Activated CD4-positive, alpha-beta memory T cell treated with anti-CD3 and anti-CD28 coated beads for 36 hours (primary cell): ENCODE measurements at places on chromosomes 3 and 15. TPM values are rescaled to one million over a fixed set of nuclear protein-coding genes. Genes with fewer than 3 reads are reported as not detected.

- peaks cover under 1% of the 10 kb centered on the region for H3K4me1 ChIP-seq
- H3K27me3 ChIP-seq, result peaks cover 18% of the 10 kb centered on the region
- no peak for DNase-seq
- H3K36me3 ChIP-seq, result no peaks in the 10 kb centered on the region
- no peak overlapping the region for H3K27ac ChIP-seq
Observed at GRCh38 chr3:126659915-126660886, 5.3 kb upstream of the TXNRD3 start.

GRCh38 chr15:77179541-77179998 lies 108.7 kb upstream of the TSPAN3 start:
- peaks cover 34% of the 10 kb centered on the region for H3K4me1 ChIP-seq
- no peak overlapping the region for H3K27ac ChIP-seq
- DNase-seq, result peak; percentile 16
- H3K4me3 ChIP-seq, result no peak overlapping the region
- no peaks in the 10 kb centered on the region for H3K36me3 ChIP-seq
- H3K27me3 ChIP-seq, result no peaks in the 10 kb centered on the region

DNA sequence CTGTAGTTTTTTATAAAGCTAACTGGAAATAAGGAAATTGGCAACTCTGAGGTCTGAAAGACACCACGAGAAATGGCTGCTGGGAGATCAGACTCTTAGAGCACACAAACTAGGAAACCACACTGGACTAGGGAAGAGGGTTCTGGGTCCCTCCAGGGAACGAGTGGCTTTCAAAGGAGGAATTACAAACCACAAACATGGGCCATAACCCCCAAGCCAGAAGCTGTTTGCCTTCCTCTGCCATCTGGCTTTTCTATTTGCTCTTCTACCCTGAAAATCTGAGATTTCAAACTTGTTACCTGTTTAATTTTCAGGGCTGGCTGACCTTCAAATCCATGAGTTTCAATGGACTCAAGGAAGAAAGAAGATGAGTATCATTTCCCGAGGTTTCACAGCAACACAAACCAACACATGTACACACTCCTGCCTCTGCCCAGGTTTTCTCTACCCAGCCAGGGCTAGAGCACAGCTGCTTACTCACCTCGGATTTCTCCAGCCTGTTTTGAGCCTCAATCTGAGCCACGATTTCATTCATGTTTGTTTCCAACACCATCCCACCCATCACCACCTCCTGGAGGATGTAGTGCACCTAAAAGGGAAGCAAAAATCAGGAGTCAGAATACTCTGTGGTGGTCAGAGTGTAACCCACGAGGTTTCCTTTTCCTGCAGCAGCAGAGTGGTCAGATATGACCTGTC lies 22.6 kb upstream of the ANPEP start:
- no peaks in the 10 kb centered on the region for H3K27me3 ChIP-seq
- H3K4me3 ChIP-seq, result no peak overlapping the region
- no peak overlapping the region for H3K27ac ChIP-seq

DNA sequence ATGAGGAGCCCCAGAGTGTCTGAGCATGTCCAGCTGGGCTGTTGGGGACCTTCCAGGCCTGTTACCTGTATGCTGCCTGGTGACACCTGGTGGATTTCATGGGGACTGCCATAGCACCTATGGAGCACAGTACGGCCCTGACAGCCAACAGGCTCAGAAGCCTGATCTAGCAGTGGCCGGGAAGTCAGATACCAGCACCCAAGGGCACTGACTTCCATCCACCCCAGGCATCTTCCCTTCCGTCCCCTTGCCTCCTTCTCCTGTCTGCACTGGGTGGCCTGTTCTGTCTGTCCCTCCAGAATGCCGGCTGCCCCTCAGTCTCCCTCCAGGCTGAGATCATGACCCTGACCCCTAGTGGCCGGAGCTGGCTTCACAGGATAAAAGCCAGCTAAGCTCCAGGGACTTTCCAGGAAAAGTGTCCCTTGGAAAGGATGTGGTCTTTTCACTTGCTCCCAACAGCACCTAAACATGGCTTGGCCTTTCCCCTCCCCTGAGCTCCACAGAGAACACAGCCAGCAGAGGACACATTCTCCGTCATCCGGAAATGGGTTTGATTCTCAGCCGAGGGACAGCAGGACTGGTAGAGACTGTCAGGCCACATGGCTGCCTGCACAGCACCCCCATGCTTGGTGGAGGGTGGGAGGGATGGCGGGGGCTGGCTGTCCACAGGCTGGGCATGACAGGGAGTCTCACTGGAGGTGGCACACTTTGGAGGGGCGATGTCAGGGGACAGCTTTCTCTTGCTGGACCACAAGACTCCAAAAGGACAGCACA lies 9.5 kb downstream of the RPS17 start:
- DNase-seq, result peak; percentile 78
- peaks cover 15% of the 10 kb centered on the region for H3K4me1 ChIP-seq
- H3K27ac ChIP-seq, result peak overlapping the region; percentile 76
- H3K4me3 ChIP-seq, result peak overlapping the region; percentile 31

DNA sequence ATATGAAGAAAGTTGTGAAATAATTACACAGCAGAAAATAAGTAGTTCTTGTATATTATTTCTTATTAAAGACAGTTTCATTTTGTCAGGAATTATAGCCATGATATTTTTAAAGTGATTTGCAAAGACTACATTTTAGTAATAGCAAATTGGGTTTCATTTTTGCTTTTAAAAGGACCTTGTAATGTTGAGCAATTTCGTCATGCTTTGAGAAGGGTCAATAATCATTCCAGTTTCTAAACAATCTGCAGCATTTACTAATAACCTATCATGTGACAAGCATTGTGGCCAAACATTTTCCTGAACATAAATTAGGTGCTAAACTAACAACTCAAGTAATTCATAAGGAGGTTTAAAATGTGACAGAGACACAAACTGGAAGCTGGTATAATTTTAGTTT lies 214.4 kb upstream of the CBLB start:
- no peak overlapping the region for H3K27ac ChIP-seq
- H3K4me1 ChIP-seq, result peaks cover 4% of the 10 kb centered on the region
- no peak for DNase-seq
- H3K36me3 ChIP-seq, result no peaks in the 10 kb centered on the region
- no peaks in the 10 kb centered on the region for H3K27me3 ChIP-seq

DNA sequence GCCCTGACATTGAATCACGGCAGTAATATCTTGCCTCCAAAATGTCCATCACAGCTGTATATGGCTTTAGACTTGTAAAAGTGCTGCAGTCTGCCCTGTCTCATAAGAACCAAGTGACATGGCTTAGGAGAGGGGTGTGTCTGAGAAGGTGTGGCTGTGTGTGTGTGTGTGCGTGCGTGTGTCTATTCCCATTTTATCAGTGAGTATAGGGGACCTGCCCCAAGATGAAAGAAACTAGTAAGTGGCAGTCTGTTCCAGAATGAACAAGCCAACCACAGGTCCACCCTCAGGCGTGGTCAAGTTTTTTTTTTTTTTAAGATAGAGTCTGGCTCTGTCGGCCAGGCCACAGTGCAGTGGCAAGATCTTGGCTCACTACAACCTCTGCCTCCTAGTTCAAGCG lies 5.6 kb upstream of the RHOV start:
- peaks cover 13% of the 10 kb centered on the region for H3K4me1 ChIP-seq
- DNase-seq, result no peak
- H3K27me3 ChIP-seq, result peaks cover under 1% of the 10 kb centered on the region

GRCh38 chr3:133124511-133124910 lies 86.3 kb downstream of the TMEM108 start:
- H3K36me3 ChIP-seq, result no peaks in the 10 kb centered on the region
- DNase-seq, result no peak
- no peaks in the 10 kb centered on the region for H3K4me1 ChIP-seq
- no peak overlapping the region for H3K4me3 ChIP-seq
- H3K27ac ChIP-seq, result no peak overlapping the region

DNA sequence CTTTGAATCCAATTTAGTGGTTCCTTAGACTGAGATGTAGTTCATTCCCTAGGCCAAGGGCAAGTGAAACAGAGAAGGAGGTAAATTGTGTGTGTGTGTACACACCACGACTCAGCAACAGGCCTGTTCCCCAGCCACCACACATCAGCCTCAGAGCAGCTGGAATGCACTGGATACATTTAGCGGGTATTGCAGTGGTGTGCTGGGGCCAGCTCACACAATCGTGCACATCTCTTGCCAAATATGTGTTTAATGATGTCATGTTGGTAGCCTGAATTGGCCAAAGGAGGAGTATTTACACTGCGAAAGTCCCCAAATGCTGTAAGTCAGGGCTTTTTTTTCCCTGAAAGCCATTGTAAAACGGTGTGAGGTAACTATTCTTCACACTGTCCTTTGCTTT lies 82.3 kb downstream of the RBPMS2 start:
- H3K36me3 ChIP-seq, result peaks cover 15% of the 10 kb centered on the region
- no peak overlapping the region for H3K4me3 ChIP-seq
- no peak for DNase-seq
- H3K27ac ChIP-seq, result peak overlapping the region; percentile 25

DNA sequence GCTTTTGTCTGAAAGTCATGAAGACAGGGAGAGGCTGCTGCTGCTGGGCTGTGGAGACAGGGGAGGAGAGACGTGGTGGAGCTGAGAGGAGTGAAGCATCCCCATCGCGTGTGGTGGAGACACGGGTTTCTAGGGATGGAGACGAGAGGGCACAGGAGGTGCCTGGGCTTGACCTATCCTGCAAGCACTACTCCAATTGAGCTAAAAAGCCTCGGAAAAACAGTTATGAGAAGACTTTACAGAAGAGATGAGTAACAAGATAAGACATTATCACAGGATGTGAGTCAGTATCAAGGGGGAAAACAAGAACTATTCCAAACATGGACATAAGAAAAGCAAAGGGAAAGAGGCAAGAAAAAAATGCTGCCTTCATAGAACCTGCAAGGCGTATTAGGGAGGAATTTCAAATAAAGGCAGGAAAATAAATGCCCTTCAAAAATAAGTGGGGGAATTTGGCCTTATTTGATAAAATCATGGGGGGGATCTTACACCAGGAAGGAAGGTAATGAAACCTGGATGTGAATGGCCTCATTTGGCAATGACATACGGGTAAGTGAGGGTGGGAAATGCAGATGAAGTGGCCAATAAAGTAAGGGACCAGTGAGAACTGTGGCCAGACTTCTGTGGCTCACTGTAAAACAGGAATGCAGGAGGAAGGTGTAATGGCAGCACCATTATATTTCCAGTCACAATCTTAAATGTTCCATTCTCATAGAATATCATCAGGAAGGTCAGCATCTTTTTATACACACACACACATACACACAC lies 97.9 kb downstream of the PLD1 start:
- no peak for DNase-seq
- H3K27me3 ChIP-seq, result no peaks in the 10 kb centered on the region
- no peaks in the 10 kb centered on the region for H3K36me3 ChIP-seq
- no peak overlapping the region for H3K4me3 ChIP-seq

DNA sequence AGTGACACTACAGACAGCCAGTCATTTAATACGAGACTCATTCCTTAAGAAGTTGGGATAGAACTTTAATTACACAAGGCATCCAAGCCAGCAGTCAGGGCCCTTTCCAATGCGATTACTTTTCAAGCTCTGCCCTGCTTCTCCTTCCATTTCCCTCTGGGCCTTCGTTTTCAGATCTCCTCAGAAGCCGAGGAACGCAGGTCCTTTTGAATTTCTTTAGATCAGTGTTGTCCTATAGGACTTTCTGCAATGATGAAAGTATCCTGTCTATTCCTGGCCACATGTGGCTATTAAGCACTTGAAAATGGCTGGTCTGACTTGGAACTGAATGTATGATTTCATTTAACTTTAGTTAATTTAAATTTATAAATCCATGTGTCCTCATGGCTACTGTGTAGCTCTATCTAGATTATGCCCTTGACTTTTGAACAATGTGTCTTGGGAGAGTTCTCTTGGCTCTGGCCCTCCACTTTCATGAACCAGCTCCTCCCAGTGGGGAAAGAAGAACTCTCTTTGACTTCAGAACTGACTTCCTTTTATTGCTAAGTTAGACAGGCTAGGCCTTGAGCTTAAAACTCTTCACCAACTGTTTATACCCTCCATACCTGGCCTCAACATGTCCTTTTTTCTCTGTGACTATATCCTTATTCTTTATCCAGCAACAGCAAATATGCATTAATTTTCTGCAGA lies 22.6 kb downstream of the TGFBR2 start:
- peak overlapping the region; percentile 91 for H3K27ac ChIP-seq
- H3K36me3 ChIP-seq, result peaks cover 44% of the 10 kb centered on the region

DNA sequence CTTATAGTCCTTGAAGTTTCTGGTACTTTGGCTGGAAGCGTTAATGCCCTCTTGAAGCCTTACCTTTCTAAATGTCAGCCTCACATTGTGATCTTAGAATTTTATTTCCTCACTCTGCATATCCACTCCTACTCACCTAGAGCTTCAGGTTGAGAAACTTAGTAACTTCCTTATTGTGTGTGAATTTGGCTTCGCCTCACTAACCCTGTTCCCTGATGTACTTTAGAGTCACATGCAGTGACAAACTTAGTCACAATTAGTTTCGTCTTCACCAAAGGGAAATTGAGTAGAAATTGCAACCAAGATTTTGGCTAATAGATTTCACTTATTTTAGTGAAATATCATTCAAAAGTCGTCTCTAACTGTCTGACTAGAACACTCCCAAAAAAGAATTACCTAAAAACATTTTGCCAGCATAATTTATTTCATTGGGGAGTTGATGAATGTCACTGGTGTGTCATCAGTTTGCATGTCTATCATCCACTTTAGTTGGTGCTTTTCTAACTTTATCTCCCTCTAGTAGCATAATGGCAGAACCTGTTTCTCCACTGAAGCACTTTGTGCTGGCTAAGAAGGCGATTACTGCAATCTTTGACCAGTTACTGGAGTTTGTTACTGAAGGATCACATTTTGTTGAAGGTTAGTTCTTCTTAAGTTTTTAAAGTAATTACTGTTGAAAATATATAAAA lies 960 bp downstream of the MFN1 start:
- H3K36me3 ChIP-seq, result peaks cover 19% of the 10 kb centered on the region
- H3K4me1 ChIP-seq, result peaks cover 23% of the 10 kb centered on the region
- no peaks in the 10 kb centered on the region for H3K27me3 ChIP-seq
- peak overlapping the region; percentile 69 for H3K27ac ChIP-seq

DNA sequence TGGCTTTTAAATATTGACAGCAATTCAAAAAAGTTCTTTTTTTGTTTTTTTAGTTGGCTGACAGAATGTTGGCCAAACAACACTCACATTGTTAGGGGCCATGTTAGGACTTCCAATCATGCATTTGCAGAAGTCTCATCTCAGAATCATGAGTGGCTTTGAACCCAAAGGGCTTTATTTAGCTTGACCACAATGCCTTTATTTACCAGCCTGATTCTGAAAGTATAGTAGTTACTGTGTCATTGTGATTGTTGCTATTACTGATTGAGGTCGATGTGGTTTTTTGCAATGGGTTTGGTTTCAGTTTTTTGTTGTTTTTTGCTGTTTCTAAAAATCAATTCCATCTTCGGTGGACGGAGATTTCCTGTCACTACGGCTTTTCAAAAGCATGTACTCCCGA lies 7.2 kb downstream of the GLDN start:
- no peak overlapping the region for H3K27ac ChIP-seq
- H3K4me1 ChIP-seq, result no peaks in the 10 kb centered on the region
- no peak overlapping the region for H3K4me3 ChIP-seq

RBP2 gene
- total RNA-seq, result not detected

ZNF774 gene
- 1.1 TPM for total RNA-seq

SLCO3A1 gene
- total RNA-seq, result 12.7 TPM

GRAMD2A gene
- total RNA-seq, result not detected

ADGRG7 gene
- total RNA-seq, result not detected

TMEM45A gene
- total RNA-seq, result 0.65 TPM
